Stimulated activated CD4-positive, alpha-beta T cell treated with anti-CD3 and anti-CD28 coated beads, Interleukin-15, amount 100 ng/mL, for 1 hour (primary cell): ENCODE measurements at places on chromosomes 6 and 20.
A peak's percentile ranks its signal among the peaks of the same experiment; 100 is the strongest.

- DNase-seq: no peak
These were observed 286.3 kb downstream of the BTBD3 start for GRCh38 chr20:12203981-12204380.

DNA sequence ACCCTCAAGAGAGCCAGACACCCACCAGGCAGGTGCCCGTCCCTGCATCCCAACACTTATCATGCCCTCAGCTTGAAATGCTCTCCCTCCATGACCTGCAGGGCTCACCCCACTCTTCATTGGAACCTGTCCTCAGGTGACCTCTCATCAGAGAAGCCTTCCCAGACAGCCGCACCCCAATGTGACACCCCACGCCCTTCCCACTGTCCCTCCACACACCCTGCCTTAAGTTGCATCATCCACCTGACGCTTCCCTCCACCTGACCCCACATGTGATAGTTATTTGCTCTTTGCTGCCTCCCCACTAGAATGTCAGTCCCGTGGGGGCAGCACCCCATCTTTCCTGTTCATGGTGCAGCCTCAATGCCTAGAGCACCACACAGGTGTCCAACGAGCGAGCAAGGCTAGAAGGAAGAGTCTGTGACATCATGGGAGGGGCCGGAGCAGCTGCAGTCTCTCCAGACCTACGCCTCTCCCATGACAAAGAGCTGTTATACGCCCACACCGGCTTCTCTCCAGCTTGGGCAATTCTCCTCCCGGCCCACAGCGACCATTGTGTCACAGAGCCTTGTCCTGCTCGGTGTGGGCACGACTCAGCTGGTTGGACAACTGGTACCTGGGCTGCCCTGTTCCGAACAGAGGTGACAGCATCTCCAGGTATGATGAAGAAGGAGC, 58.2 kb downstream of the NFATC2 start:
- no peak for DNase-seq

- no peak for DNase-seq
These were observed 165.5 kb upstream of the SCGN start for GRCh38 chr6:25486550-25486949.

GRCh38 chr20:591941-592340, 18.2 kb downstream of the TCF15 start:
- DNase-seq: no peak

DNA sequence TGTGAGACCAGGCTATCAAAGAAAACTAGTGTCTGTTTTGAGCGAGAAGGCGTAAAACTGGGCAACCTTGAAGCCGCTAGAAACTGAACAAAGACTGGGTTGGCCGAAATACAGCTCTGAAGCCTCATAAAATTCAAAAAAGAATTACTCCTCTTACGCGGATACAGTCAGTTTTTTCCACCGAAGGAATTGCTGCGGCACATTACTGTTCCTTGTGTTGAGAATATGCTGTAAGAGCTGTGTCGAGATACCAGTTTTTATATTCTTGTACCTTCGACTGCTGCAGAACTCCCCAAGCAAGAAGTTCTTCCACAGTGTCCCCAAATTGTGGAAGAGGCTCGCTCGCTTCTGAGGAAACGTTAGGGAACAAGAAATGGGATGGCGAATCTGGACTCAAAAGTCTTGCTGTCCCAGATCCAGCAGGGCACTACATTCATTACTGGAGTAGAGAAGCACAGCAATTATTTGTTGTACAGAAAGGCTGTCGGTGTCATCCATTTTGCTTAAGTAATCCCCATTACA, 523 bp upstream of the COX7A2 start:
- DNase-seq: no peak

- DNase-seq: no peak
These were observed 130.4 kb downstream of the INSM1 start for GRCh38 chr20:20498076-20498861.

GRCh38 chr6:168400037-168400436, 40.9 kb upstream of the SMOC2 start:
- no peak for DNase-seq

DNA sequence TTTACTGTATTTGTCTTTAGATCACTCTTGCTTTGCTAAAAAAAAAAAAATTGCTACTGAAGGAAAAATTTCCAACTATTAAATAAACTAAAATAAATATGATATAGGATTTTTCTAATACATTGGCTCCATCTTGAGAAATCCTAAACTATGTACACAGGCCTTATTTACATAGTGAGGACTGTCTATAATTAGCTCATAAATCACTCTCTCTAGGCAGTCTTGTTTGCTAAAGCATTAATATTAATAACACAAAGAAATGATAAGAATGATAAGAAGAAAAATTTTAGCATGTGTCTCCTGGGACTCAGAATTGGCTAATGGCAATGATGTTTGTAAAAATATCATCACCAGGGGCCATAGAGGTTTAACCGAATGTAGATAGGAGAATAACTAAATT, 13.3 kb upstream of the CRYBG1 start:
- DNase-seq: no peak

- no peak for DNase-seq
These were observed 61.1 kb downstream of the IL20RA start for GRCh38 chr6:136983687-136984086.

GRCh38 chr20:50464026-50464724, 46.0 kb upstream of the PTPN1 start:
- DNase-seq: peak; percentile 28

- no peak for DNase-seq
These were observed 35.2 kb downstream of the DOK5 start for GRCh38 chr20:54510541-54511129.

DNA sequence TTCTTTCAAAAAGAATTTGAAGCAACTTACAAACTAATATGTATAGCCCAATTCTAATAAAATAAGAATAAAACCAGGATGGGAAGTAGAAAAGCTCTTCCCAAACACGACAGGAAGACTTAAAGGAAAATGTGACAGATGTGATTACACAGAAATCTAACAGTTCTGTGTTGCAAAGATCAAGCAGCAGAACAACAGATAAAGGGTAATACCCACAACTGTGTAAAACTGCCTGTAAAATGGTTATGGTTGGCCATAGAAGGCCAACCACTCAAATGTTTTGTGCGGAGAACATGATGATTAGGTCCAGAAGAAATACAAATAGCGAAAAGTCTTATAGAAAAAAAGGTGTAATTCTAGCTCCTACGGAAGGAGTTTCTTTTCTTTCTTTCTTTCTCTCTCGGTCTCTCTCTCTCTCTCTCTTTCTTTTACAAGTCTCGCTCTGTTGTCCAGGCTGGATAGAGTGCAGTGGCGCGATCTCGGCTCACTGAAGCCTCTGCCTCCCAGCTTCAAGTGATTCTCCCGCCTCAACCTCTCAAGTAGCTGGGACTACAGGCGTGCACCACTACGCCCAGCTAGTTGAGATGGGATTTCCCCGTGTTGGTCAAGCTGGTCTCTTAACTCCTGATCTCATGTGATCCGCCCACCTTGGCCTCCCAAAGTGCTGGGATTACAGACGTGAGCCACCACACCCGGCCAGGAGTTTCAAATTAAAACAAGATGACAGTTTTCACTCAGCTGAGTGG, 128.5 kb downstream of the QRSL1 start:
- DNase-seq: no peak

DNA sequence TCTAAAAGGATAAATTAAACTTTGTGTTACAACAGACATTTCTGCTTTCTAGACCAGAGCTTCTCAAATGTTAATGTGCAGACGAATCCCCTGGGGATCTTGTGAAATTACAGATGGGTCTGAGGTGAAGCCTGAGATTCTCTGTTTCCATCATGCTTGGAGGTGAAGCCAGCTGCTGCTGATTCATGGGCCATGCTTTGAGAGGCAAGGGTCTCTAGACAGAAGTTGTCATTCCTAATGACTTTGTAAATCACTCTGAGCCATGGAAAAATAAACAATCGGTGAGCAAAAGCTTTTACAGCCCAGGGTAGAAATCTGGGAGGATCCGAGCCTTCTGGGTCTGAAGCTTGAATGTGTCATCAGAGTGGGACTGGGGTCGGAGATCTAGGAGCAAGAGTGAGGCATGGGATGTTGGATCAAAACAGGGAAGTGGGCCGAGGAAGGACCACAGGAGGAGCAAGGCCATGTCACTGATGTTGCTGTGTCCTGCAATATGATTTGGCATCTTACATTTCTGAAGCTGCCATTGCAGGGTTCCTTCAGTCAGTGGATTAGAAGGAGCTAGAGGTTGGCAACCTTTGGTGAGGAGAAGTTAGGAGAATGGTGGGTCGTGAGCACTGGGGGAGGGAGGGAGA, 77.3 kb downstream of the TRMT11 start:
- no peak for DNase-seq

- no peak for DNase-seq
These were observed 539.1 kb downstream of the TFAP2A start for GRCh38 chr6:9875605-9876353.

GRCh38 chr6:5275497-5275896, 14.2 kb downstream of the FARS2 start:
- no peak for DNase-seq

- no peak for DNase-seq
These were observed 749.3 kb downstream of the TENT5A start for GRCh38 chr6:81003156-81003555.

DNA sequence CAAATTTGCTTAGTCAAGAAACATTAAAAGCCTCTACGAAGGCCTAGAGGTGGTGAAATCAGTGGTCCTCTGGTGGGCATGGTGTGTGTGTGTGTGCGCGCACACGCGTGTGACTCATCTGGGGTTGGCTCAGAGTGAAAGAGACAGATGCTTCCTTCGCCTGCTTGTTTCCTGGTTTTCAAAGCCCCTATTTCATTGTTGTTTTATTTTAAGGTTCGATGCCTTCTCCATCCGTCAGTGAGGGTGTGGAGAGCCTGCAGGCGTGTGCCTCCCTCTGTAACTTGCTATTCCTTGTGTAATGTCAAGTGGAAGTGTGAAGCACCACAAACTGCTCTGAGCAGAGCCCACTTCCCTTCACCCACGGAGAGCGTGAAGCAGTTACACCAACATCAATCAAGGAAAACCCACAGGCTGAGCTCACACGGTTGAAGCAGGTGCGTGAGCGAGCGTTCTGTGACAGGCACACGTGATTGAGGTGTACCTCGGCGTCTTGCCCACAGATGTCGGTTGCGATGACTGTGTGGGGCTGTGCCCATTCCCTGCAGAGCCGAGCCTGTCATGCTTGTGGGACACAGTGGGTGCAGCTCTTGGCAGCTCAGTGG, 233.9 kb downstream of the PRL start:
- DNase-seq: no peak

- no peak for DNase-seq
These were observed 489.1 kb downstream of the PREX1 start for GRCh38 chr20:48338717-48339116.

- no peak for DNase-seq
These were observed 39.8 kb downstream of the HIVEP1 start for GRCh38 chr6:12051861-12052368.

- DNase-seq: no peak
These were observed 64.7 kb downstream of the TRAM2 start for GRCh38 chr6:52512199-52512598.

GRCh38 chr6:75427329-75427728, 66.3 kb downstream of the FILIP1 start:
- DNase-seq: no peak

- peak; percentile 13 for DNase-seq
These were observed 85.1 kb downstream of the CLIC5 start for GRCh38 chr6:45930420-45931040.
